IPS DF 6.9 (cell line): ENCODE measurements at places on chromosomes 5 and 9.

DNA sequence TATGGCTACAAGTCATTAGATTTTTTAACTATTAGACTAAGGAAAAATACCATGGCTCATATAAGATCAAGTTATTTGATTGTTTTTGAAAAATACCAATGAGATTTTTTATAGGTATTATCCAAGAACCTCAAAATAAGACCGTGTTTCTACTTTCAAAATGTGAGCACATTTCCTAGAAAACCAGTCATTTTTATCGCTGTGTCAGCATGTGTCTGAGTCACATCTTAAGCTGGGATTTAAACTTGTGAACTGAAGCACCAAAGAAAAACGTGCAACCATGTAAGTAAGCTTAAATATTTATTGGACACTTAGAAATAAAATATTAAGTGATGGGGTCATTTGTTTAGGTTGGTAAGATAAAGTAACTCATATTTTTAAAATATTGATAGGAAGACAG, 1676.0 kb upstream of the NUDT12 start:
- H3K36me3 ChIP-seq = no peaks in the 10 kb centered on the region
- no peaks in the 10 kb centered on the region for H3K4me1 ChIP-seq
- H3K27ac ChIP-seq = no peak overlapping the region
- DNase-seq = no peak

- H3K27ac ChIP-seq = no peak overlapping the region
- no peak overlapping the region for H3K4me3 ChIP-seq
- H3K27me3 ChIP-seq = peaks cover 2% of the 10 kb centered on the region; the same call in 1 of the 2 replicates
- H3K4me1 ChIP-seq = no peaks in the 10 kb centered on the region
Observed at GRCh38 chr9:113559834-113560800, 96.6 kb downstream of the RGS3 start.

DNA sequence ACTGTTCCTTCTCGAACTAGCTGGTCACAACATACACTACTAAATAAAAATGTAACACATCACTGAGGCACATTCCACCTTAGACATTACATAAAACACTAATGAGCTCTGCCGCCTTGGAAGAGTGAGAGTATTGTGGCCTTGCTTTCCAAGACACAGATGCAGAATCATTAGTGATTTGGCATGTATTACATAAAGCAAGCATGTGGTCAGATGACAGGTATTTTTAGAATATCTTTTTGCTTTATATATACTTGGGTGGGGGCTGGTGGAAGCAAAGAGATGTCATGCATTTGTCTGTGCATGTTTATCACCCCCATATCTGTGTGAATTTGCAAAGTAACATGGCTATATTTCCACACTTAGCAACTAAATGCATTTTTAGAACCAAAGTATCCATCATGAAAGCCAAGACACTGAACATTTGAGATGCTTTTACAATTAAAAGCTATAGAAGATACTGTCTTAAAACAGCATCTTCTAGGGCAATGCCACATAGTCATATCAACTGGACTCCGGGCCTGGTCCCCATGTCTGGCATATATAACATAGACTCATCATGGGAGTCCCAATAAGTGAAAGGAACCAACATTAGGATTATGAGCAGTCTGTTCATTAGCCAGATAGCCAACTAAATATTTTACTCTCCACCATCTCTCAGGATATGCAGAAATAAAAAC, 213.5 kb downstream of the MEF2C start:
- no peak overlapping the region for H3K27ac ChIP-seq
- peaks cover 28% of the 10 kb centered on the region for H3K27me3 ChIP-seq
- no peaks in the 10 kb centered on the region for H3K36me3 ChIP-seq
- no peak for DNase-seq
- H3K4me3 ChIP-seq = no peak overlapping the region
- peaks cover 13% of the 10 kb centered on the region; the same call in 1 of the 2 replicates for H3K4me1 ChIP-seq

GRCh38 chr9:102986425-102986824, 8.7 kb upstream of the CYLC2 start:
- H3K4me3 ChIP-seq = no peak overlapping the region
- H3K27ac ChIP-seq = no peak overlapping the region
- no peaks in the 10 kb centered on the region for H3K36me3 ChIP-seq
- no peak for DNase-seq
- H3K27me3 ChIP-seq = no peaks in the 10 kb centered on the region

- no peak overlapping the region for H3K27ac ChIP-seq
- no peaks in the 10 kb centered on the region for H3K36me3 ChIP-seq
- H3K4me1 ChIP-seq = no peaks in the 10 kb centered on the region
Observed at GRCh38 chr9:70574151-70574837, 159.8 kb upstream of the KLF9 start.

GRCh38 chr5:62506659-62507460, 71.8 kb upstream of the LRRC70 start:
- no peaks in the 10 kb centered on the region for H3K27me3 ChIP-seq
- no peak overlapping the region for H3K27ac ChIP-seq
- no peaks in the 10 kb centered on the region for H3K4me1 ChIP-seq
- H3K4me3 ChIP-seq = no peak overlapping the region
- DNase-seq = no peak
- no peaks in the 10 kb centered on the region for H3K36me3 ChIP-seq

GRCh38 chr5:107365320-107366109, 305.2 kb downstream of the EFNA5 start:
- H3K27me3 ChIP-seq = no peaks in the 10 kb centered on the region
- H3K4me3 ChIP-seq = no peak overlapping the region
- no peak overlapping the region for H3K27ac ChIP-seq
- peaks cover 3% of the 10 kb centered on the region; the same call in 1 of the 2 replicates for H3K4me1 ChIP-seq
- DNase-seq = no peak

GRCh38 chr5:112642885-112643284, 94.8 kb upstream of the APC start:
- H3K27ac ChIP-seq = no peak overlapping the region
- H3K4me3 ChIP-seq = no peak overlapping the region
- no peaks in the 10 kb centered on the region for H3K27me3 ChIP-seq
- H3K36me3 ChIP-seq = no peaks in the 10 kb centered on the region
